NCI-H82 (cell line): ENCODE measurements at places on chromosomes 3 and 15.

- no peak for DNase-seq
Observed at GRCh38 chr15:66846031-66846430, 144.0 kb downstream of the SMAD6 start.

DNA sequence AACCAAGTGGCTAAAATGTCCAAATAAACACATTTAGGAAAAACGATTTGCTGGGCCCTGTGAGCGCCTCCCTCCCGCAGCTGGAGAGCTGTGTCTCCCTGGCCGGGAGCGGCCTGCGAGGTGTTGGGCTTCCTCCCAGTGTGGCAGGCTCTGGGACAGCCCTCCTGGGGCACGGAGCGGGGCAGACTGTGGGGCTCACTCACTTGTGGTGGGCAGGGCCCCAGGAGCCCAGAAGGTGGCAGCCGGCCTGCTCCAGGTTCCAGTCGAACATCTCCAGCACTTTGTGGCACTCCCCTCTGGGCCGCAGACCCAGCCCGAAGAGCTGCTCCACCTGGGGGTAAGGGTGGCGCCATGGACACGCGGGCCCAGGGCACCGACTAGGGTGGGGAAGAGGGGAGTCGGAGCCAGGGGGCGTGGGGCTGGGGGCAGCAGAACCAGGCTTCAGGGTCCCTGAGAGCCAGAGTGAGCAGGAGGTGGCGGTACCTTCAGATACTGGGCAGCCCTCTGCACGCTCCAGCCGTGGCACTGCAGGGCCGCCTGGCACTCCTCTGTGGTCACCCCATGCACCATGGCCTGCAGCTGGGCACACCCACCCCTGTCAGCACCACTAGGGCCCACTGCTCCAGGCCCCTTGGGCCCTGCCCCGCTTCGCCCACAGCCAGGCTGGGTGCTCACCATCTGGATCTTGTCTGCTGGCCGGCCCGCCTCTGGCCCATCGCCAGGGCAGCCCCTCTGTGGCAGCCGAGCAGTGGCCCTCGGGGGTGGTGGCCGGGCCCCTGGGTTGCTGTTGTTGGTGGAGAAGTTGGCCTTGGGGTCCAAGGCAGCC, 41.5 kb downstream of the TNK2 start:
- no peak for DNase-seq

- no peak for DNase-seq
Observed at GRCh38 chr3:13018043-13018451, 55.2 kb downstream of the IQSEC1 start.

- no peak for DNase-seq
Observed at GRCh38 chr3:63304421-63304820, 26.3 kb downstream of the SYNPR start.

- no peak for DNase-seq
Observed at GRCh38 chr3:179796421-179796820, 143.6 kb downstream of the USP13 start.

GRCh38 chr3:84806958-84807357, 151.8 kb upstream of the CADM2 start:
- no peak for DNase-seq

DNA sequence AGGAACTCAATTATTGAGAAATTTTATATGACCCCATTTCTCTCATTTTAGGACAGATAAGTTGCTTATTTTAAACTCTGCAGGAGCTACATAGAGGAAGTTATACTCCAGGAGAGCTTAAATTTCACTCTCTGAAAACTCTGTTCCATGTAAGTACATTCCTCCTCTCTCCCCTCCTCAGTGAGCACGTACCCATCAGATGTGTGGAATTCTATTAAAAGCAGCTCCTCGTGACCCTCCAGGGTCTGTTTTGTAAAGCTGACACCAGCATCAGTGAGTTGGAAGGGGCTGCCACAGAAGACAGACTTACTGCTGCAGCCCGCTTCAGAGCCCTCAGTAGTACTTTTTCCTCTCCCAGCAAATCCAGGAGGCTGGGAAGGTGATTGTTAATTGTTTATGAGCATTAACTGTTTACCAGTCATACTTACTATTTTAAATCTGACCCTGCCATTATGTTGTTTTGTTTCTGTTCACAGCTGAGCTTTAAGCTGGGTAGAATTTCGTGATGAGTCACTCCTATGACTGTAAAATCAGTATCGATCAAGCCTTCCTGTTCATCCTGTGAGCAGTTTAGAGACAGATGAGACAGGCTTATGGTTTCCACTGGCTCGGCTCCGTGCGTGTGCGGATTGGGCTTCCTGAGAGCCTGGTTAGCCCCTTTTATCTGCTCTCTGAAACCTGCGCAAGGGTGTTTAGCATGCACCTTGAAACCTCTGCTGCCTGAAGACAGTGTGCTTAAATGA, 20.4 kb downstream of the IGF1R start:
- DNase-seq = peak; percentile 38
